T-cell (primary cell): ENCODE measurements at places on chromosomes 3 and 15.

GRCh38 chr3:187252311-187252710 lies 39.2 kb downstream of the MASP1 start:
- no peak for DNase-seq

DNA sequence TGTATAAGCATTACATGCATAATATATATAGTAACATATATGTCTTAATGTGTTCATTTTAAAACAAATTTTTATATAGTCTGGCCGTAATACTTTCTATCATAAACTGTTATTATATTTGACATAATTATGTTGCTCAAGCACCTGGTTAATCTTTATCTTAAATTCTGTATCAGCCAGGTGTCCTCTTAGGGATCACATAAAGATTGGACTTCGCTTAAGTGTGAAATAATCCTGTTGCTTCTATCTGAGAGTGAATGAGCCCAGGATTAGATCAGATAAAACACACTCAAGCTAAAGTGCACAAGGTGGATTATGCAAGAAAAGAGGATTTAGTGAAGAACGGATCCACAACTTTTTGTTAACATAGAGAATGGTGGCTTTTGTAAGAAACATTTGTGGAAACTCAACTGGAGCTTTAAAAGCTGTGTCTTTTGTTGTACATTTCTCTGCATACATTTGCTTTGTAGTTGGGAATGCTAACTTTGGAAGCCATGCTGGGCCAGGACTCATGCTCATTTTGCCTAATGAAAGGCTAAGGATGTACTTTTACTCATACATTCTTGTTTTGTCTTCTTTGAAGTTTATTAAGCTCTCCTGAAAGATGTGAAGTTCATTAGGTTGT lies 437.8 kb downstream of the ZIC1 start:
- DNase-seq = no peak

DNA sequence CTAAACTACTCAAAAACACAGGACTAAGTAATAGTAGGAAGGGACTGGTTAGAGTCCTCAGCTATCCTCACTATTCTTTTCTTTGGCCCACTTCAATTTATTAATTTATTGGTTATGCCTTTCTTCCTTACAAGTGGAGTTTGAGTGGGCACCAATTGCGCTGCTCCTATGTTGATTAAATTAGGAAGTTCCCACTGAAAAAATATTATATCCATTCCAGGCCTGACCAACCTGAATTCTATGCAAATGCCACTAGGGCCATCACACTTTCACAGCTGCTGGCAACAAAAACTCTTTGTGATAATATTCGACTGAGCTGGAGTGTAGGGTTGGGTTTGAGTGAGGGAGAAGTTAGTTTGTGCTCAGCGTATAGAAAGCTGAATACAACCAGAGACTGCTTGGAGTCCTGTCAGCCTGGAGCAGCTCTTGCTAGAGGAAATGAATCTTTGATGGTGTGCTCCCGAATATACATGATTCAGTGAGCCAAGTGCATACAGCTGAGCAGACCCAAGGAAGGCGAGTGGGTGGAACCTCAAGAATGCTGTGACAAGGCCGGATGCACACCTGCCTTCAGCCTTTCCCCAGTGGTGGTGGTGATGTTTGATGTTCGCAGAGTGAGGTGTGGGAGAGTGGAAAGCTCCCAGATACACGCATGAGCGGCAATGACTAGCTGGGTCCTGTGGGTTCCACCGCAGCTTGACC lies 1.5 kb downstream of the ARHGEF3 start:
- DNase-seq = peak; percentile 46

DNA sequence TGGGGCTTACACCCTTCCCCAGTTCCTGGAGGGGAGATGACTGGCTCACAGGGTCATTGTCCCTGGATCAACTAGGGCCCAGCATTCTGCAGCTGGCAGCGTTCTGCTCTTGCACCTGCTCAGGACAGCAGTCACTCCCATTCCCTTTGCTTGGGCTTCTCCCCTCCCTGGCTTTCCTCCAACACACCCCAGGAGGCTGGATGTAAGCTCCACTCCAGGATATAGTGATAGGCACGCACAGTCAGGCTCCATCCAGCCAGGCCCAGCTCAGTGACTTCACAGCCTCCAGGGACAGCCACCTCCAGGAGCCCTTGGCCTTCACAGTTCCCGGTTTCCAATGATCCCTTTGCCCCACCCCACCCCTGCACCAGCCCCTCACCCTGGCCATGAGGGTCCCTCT lies 1.9 kb downstream of the SPTBN5 start:
- DNase-seq = no peak

- DNase-seq = no peak
Observed at GRCh38 chr3:124821356-124821755, 65.8 kb downstream of the ITGB5 start.

DNA sequence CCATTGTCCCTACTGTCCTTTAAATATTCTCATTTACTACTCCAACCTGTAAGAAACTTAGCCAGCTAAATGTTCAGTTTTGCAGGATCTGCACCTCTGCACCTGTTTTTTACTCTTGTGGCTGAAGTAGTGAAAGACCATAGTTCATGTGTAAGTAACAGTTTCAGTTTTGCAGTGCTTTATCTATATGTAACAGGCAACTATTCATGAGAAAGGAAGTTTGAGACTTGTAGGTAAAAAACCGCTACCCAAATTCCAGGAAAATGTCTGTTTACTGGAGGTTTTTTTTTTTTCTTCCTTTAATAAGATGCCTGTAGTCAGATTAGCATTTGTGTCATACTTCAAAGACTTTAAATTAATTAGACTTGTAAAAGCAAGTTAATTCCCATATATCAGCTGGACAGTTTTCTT lies 25.4 kb upstream of the MBNL1 start:
- DNase-seq = no peak

GRCh38 chr3:15665510-15666150 lies 64.1 kb downstream of the BTD start:
- DNase-seq = no peak

GRCh38 chr3:143135150-143135549 lies 15.6 kb downstream of the CHST2 start:
- no peak for DNase-seq

DNA sequence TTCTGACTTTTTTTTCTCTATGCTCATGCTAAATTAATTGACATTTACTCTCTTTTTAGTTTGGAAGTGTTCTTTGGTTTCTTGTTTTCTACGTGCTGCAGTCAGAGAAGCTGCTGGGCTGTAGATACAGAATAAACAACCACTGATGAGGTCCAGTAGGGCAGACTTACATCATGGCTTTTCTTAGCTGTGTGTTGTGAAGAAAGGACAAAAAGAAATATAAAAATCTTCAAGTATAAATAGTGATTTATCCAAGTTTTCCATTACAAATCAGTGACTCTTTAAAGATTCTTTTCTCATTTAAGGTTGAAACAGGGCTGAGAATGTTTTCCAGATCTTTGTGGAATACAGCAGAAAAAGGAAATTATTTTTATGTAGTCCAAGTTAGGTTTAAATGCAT lies 122.2 kb downstream of the CMSS1 start:
- no peak for DNase-seq

- DNase-seq = no peak
Observed at GRCh38 chr3:9595877-9596276, 42.3 kb upstream of the LHFPL4 start.

DNA sequence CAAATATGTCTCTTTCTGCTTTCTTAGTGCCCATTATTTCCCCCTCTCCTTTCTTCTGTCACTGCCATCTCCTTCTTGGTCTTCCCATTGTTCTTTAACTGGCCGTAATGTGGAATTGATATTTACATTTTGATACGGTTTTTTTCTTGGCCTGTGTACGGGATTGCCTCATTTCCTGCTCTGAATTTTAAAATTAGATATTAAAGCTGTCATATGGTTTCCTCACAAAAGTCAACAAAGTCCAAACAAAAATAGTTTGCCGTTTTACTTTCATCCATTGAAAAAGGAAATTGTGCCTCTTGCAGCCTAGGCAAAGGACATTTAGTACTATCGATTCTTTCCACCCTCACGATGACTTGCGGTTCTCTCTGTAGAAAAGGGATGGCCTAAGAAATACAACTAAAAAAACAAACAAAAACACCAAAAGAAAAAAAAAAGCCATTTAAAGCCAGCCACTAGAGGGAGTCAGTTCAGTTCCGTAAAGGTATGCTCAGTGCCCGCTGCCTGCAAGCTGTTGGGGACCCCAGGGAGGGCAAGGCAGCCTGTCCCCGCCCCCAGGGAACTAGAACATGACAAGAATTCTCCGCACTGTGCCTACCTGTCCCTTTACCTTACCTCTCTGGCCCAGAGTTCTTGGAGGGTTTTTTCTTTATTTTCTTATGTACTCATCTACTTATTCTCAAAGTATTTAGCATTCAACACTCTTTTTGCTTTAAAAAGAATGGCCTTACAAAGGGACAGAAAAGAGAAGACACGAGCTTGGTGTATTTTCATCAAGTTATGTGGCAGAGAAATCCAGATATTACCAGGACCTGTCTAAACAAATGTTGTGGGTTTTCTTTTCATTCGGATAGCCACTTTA lies 30.0 kb upstream of the NR2E3 start:
- peak; percentile 4 for DNase-seq

GRCh38 chr15:31887246-31887645 lies 143.1 kb upstream of the CHRNA7 start:
- DNase-seq = no peak

DNA sequence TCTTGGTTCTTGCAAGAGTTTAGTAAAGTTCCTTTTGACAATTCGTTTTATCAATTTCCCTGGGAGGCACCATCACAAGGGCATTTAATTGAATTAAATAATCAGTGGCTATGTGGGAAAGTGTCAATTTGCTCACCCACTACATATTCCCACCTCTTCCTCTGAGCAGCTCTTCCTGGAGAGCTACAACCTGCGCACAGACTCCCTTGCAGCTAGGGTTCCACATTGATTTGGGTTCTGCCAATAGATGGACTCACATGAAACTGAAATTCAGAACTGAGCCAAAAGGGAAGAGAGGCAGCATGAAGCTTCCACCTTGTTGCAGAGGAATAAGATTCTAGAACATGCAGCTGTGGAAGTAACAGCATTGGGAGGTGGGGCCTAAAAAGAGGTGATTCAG lies 94.8 kb downstream of the TLE3 start:
- DNase-seq = no peak

DNA sequence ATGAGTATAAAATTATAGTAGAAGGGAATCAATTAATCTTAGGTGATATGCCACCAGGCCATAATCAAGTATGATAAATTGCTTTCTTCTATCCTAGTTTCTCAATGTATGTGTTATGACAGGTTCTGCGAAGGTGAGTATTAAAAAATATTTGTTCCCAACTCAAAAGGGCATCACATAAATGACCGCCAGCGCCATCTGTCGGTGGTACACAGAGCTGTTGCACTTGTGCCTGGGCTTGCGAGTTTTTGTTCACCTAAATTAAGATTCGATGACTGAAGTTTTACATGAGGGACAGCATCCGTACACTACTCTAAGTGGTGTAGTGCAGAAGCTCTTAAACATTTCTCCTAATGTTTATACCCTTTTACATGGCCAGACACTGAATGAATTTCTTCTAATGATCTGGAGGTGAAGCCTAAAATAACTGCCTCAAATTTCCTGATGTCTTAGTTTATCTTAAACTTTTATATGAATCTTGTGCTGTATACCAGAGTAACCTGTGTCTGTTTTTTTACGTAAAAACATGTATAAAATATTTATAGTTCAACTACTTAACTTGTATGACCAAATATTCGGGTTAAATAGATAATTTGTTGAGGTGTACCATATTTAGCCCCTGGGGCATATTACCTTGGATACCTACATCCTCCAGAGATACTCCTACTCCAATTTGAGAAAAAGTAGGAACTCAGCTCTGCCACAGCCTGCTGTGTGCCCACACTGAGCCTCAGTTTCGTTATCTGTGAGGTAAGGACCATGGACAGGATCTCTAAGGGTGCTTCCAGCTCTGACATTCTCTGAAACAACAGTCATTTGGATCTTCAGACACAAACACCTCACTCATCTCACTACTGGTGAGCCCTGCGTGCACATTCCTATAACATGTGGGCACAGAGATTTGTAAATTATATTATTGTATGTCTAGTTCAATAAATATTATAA lies 365.6 kb downstream of the MAGI1 start:
- no peak for DNase-seq

DNA sequence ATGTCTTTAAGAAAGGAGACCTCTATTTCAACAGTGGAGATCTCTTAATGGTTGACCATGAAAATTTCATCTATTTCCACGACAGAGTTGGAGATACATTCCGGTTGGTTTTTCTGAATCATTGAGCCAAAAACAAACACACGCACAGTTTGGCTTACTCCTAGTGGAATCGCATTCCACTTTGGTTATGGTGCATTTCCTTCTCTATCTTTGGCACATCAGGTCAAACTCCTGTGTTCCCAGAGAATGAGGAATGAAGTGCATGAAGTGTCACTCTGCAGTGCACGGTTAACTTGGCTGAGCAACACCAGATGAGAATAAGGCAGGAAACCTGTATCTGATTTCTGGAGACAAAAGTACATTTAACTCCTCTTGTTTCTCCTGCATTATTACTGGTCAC lies 38.5 kb downstream of the HDC start:
- no peak for DNase-seq

GRCh38 chr15:32967521-32967920 lies 227.0 kb downstream of the FMN1 start:
- no peak for DNase-seq

- no peak for DNase-seq
Observed at GRCh38 chr3:4994144-4994730, 15.0 kb downstream of the BHLHE40 start.

DNA sequence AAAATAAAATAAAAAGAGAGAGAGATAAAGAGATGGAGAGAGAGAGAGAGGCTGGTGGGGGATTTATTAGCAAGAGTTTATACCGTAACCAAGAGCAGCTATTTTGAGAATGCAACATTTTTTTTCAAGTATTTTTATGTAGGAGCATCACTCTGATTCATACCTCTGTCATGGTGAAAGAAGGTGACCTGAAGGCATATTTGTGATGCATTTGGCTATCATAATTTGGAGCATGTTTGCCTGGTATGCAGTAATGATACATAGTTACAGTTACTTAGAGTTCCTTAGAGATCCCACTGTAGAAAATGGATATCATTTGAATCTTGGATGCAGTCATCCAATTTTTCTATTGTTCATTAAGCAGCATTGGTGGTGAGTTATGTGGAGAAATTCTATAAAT lies 1472.4 kb downstream of the SI start:
- DNase-seq = no peak

DNA sequence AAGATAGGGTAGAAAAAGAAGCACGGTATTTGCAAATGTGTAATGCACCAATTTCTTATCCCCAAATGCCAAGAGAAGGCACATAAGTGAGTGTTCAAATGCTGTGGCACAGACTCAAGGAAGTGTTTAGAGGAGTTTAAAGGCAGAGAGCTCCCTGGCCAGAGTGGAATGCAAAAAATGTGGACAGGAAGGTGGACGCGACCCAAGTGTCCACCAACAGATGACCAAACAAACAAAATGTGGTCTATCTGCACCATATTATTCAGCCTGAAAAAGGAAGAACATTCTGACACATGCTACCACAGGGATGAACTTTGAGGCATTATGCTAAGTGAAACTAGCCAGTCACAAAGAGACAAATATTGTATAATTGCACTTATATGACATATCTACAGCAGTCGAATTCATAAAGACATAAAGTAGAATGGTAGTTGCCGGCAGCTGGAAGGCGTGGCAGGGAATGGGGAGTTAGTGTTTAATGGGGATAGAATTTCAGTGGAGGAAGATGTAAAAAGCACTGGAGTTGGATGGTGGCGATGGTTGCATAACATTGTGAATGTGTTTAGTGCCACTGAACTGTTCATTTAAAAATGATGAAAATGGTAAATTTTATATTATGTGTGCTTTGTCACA lies 126.6 kb downstream of the SRGAP3 start:
- DNase-seq = no peak
